ENCODE measurements at places on chromosomes 6 and 20.
A peak's percentile ranks its signal among the peaks of the same experiment; 100 is the strongest.

DNA sequence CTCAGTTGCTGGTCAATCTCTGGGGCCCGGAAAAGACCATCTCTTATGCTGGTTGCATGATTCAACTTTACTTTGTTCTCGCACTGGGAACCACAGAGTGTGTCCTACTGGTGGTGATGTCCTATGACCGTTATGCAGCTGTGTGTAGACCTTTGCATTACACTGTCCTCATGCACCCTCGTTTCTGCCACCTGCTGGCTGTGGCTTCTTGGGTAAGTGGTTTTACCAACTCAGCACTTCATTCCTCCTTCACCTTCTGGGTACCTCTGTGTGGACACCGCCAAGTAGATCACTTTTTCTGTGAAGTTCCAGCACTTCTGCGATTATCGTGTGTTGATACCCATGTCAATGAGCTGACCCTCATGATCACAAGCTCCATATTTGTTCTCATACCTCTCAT is 4.3 kb downstream of the OR2J3 start:
- DNase-seq = no peak

DNA sequence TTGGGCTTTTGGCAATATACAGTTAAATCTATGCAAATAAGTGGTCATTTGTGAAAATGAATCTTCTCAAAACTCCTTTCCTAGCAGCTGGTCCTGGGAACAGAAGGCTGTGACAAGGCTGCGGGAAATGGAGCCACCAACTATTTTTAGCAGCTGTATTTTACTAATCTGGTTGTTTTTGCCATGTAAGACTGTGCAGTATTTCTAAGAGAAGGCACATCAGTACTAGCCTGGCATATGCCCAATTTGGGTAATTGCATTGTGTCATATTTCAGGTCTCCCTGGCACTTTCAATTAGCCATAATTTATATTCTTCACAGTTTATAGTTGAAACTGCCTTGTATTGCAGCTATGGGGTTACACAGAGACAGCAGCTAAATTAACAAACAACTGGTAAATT is 109.6 kb downstream of the MANEA start:
- DNase-seq = no peak

- no peak for DNase-seq
Observed at GRCh38 chr6:56649782-56650181, 7.1 kb upstream of the DST start.

DNA sequence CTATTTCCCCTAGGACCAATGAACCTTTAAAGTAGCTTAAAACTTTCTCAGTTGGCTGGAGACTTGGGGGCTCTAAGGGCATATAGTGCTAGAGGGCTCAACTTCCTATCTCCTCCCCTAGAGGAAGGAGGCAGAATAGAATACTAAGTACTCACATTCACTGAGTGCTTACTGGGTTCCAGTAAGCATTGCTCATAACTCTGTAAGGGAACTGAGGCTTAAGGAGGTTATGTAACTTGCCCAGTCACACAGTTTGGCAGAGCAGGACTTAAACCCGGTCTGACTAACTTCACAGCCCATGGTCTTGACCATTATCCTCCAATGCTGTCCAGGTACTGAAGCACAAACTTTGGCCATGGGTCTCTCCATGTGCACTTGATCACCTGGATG is 12.5 kb downstream of the SESN1 start:
- DNase-seq = no peak

DNA sequence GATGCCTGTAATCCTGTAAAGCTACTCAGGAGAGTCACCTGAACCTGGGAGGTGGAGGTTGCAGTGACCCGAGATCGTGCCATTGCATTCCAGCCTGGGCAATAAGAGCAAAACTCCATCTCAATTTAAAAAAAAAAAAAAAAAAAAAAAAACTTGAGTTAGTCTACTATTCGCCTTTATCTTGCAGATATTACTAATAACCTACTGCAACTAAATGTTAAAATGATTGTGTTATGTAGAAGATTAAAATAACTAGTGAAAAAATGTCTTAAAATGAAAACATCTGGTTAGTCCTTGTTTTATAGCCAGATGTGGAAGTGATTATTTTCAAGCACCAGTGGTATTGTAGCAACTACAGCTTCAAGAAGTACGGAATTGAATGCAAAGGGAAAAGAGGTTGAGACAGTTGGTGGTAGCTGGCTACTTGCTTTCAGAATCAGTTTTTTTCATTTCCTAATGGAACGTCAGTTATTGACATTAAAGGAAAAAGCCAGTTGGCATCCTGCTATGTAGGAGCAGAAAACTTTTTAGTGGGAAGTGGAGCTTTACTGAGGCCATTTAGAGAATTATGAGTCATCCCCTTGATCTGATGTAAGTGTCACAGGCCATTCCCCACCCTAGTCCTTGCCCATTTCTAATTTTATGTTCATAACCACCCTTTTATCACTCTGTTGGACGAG is 43.8 kb upstream of the DYNLRB1 start:
- DNase-seq = no peak

DNA sequence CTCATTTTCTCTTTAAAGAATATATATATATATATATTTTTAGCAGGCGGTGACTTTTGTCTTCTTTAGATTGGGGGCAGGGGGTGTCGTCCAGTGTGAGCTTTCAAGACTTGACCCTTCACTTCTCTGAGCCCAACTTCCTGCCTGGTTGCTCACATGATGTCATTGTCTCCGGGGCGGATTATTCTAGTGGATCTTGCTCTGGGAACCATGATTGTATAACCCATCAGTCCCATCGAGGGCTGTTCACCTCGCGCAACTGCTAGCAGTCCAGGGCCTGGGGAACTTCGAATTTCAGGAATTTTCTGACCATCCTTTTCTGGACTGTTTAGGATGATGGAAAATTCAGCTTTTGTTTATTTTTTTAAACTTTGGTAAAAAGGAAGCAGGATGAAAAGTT is 1.0 kb downstream of the IGF2R start:
- DNase-seq = no peak

DNA sequence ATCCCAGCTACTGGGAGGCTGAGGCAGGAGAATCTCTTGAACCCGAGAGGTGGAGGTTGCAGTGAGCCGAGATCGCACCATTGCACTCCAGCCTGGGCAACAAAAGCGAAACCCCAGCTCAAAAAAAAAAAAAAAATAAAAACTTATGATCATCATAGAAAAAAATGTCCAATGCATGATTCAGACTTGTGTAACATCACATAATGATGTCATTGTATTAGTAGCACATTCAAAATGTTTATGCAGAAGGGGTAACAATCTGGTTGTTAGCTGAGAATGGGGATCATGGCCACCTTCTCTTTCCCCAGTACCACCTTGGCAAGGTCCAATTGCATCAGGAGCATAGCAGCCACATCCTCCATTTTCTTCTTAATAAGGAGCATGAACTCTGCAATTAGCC is 137.6 kb upstream of the MARCKS start:
- DNase-seq = no peak

GRCh38 chr6:107473660-107474059 is 14.3 kb upstream of the PDSS2 start:
- DNase-seq = no peak

DNA sequence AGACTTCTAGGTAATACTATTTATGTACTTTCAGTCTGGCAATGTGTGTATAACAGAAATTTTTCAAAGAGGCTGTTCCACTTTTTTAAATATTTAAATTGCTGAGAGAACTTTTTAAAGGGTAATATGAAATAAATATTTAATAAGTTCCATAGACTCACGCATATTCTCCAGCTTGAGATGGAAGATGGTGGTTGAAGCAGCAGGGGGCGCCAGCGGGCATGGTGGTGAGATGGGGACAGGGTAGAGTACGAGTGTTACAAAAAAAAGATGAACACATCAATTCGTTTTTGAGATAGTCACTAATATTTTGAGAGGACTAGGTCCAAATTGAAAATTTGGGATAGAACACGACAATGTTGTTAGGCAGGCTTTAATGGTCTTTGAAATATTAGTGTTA is 68.4 kb downstream of the RSPO3 start:
- DNase-seq = peak; percentile 4

GRCh38 chr6:55293116-55293515 is 34.2 kb upstream of the GFRAL start:
- no peak for DNase-seq

- no peak for DNase-seq
Observed at GRCh38 chr20:53938739-53939138, 131.7 kb downstream of the BCAS1 start.

- no peak for DNase-seq
Observed at GRCh38 chr20:41034239-41034638, 5.6 kb downstream of the TOP1 start.

DNA sequence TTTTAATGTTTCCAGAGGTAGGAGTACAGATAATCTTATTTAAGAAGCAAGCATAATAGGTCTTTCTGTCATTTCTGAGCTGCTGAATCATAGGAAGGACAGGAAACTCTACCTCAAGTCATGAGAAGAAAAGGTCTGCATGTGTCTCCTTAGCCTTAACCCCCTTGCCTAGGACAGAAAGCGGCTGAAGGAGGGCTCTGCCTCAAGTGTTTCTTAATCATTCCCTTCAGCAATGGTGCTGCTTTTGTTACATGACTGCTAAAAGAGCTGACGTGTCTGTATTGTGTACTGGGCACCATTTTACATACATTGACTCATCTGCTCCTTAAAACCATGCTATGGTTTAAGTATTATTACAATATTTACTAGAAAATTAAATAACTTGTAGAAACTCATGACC is 564.0 kb upstream of the AGPAT4 start:
- no peak for DNase-seq

- no peak for DNase-seq
Observed at GRCh38 chr6:167856999-167857660, 30.4 kb downstream of the AFDN start.

DNA sequence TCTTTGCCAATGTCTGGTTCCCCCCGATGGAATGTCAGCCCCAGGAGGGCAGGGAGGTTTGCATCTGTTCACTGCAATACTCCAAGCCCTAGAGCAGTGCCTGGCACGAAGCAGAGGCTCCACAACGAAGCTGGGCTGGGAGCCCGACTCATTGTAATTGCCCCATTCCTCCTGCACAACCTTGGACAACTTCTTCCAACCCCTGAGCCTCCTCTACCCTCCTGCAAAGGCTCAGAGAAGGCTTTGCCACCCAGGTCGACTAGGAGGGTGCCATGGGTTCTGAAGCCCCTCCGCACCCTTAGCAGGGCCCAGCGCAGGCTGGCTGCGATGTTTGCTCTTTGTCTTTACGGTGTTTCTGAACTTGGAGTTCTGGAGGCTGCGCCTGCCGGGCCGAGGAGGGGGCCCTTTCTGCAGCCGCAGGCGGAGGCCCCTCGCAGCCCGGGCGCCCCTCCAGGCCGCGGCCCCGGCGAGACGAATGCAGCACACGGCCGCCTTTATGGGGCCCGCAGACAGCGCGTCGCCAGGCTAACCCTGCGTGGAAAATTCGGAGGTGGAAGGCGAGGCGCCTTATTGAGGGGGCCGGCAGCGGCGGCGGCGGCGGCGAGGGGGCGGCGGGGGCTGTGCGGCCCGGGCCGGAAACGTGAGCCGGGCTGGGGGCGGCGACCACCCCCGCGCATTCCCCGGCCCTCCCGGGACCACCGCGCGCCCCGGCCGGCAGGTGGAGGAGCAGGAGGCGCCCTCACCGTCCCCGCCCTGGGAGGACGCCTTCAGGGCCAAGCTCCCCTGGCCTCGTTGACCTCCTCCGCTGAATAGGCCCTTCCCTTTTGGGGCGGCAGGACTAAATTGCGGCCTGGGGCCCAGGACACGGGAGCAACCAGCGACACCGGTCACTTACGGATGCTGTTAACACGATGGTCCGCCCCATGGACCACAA is 27.0 kb downstream of the SNAI1 start:
- no peak for DNase-seq

DNA sequence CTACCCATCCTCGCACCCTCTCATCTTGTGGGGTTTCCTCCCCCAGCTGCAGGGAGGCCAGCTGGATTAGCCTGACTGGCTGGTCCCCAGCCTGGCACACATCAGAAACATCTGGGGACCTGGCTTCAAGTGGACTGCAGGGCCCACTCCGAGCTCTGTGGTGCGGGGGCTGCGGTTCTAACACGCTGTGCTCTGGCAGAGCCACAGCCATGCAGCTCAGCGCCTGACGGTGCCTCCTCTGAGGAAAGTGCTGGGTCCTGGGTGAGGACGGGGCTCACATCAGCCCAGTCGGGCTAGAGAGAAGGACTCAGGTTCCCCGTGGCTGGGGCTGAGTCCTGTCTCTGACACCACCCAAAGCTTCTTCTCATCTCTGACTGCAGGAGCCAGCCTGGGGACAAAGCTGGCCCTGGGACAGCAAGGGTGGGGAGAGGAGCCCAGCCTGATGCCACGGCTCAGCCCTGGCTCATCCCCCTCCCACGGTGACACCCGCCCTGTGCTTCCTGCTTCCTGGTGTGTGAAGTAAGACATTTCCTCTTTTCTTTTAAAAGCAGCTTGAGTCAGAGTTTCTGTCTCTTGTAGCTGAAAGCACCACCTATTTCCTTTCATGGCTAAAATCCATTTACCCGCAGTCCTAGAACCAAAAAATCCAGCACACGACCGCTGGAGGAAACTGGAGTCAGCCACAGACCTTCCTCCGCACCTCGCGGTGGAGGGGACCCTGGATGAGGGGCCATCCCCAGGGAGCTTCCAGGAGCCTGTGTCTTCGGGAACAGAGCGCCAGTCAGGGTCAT is 127.4 kb upstream of the AFDN start:
- DNase-seq = peak; percentile 15

GRCh38 chr6:124539096-124539495 is 423.1 kb upstream of the RNF217 start:
- DNase-seq = no peak

- no peak for DNase-seq
Observed at GRCh38 chr6:106913111-106913510, 61.4 kb downstream of the CD24 start.

GRCh38 chr6:110399219-110400071 is 15.9 kb downstream of the DDO start:
- DNase-seq = no peak

GRCh38 chr20:60071965-60072364 is 113.7 kb downstream of the CDH26 start:
- no peak for DNase-seq

DNA sequence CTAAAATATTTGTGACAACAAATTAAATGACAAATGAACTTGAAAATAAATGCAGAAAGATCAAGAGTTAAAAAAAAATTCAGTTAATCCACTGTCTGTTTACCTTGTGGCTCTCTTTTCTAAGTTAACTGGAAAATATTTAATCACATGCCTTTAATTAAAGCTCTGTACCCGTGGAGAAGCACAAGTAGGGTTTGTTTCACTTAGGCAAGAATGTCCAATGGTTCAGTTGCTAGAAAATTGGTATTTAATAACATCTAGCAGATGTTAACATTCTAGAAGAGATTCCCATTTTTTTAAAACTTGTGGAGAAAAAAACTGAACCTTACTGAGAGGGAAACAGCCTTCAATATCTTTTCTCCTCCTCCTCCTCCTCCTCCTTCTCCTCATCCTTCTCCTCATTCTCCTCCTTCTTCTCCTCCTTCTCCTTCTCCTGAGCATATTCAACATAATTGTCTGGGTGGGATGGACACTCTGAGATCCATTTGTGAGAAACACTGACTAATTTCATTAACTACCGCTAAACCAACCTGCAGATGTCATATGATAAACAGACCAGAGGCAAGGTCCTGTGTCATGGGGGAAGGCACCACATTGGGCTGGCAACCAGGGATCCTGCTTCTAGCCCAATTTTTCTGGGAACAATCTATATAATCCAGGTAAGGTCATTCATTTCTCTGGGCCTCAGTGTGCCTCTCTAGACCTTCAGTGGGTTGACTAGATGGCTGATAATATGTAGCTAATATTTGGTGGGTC is 44.1 kb upstream of the AKIRIN2 start:
- DNase-seq = no peak
